ENCODE measurements at places on chromosomes 4 and X. TPM values are rescaled to one million over a fixed set of nuclear protein-coding genes. Genes with fewer than 3 reads are reported as not detected.
A peak's percentile ranks its signal among the peaks of the same experiment; 100 is the strongest.

EGFL6 gene
- not detected for total RNA-seq

TEX13B gene
- total RNA-seq: not detected

SLC6A14 gene
- total RNA-seq: 0.05 TPM

EFHC2 gene
- not detected for total RNA-seq

CFAP99 gene
- total RNA-seq: 0.42 TPM

EVC2 gene
- not detected for total RNA-seq

PCYT1B gene
- total RNA-seq: not detected

PAK3 gene
- total RNA-seq: not detected

BEND2 gene
- total RNA-seq: not detected

NXF3 gene
- total RNA-seq: 0.25 TPM

GRCh38 chr4:176794151-176794550 is 1.4 kb upstream of the VEGFC start:
- no peak for DNase-seq

GRCh38 chr4:55973650-55974049 is 24.9 kb downstream of the CEP135 start:
- DNase-seq: no peak

DNA sequence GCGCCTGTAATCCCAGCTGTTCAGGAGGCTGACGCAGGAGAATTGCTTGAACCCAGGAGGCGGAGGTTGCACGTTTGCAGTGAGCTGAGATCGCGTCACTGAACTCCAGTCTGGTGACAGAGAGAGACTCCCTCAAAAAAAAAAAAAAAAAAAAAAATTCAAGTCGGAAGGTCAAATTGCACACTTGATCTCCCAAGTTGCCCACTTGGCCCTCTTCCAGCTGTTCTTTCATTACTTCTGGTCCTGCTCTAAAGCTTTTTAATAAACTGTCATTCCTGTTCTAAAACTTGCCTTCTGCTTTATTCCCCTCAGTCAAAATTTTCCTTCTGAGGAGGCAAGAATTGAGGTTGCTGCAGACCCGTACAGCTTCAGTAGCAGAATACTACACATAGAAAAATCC is 2358.0 kb downstream of the ARAP2 start:
- DNase-seq: no peak

DNA sequence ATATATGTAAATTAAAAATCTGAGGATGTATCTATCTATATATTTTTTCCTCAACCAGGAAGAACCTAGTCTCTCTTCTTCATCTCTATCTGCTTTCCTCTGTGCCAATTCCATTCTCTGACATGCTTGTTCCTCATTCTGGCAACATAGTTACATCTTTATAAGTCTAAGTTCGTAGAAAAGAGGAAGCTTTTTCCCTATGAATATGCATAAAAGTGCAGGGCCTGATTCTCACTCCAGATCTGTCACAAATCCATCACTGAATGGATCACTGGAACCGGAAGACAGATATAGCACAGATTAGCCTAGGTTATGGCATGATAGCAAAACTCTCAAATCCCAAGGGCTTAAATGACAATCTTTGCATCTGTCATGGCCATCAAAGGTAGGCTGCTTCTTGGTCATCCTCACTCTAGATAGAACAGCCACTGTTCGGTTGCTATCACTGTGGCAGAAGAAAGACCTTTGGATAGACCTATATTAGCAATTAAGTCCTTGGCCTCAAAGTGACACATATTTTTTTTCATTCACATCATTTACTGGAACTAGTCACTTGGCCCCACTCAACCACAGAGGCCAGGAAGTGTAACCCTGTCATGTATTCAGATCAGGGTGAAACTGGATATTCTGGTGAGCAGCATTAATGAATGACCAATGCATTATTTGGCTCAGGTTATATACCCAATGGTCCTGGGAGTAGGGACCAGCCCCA is 22.2 kb downstream of the DTHD1 start:
- DNase-seq: no peak

- DNase-seq: no peak
These were observed 58.5 kb downstream of the TEX13C start for GRCh38 chrX:125378205-125378604.

DNA sequence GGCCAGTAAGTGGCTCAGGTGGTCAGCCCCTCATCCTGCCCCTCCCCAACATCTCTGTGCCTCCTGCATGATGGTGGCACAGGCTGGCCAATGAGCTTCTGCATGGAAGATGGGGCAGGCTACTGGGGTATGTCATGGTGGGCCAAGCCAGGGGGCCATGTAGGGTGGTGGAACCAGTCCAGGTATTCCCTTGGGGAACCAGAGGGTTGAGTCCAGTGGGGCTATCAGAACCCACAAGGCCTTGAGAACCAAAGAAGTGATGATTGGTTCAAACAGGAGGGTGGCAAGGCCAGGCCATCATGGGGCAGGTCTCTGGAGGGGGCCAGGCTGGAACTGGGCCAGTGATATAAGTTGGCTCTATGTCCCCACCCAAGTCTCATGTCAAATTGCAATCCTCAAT is 18.8 kb upstream of the PPP2R2C start:
- DNase-seq: no peak

DNA sequence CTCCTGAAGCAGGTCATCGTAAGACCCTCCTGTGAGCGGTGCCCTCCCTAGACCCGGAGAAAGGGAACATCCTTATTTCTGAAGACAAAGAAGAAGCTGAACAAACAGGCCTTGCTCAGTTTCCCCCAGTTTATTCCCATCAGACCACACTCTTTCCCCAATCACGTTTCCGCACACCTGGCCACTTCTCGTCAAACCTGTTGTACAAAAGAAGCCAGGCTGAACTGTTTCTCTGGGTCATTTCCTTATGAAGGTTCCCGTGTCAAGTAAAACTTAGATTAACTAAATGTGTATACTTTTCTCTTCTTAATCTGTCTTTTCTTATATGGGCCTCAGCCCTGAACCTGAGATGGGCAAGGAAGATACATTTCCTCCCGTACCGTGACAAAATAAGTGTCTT is 111.6 kb upstream of the ENPP6 start:
- DNase-seq: no peak

GRCh38 chr4:7813674-7814073 is 126.0 kb downstream of the AFAP1 start:
- no peak for DNase-seq

DNA sequence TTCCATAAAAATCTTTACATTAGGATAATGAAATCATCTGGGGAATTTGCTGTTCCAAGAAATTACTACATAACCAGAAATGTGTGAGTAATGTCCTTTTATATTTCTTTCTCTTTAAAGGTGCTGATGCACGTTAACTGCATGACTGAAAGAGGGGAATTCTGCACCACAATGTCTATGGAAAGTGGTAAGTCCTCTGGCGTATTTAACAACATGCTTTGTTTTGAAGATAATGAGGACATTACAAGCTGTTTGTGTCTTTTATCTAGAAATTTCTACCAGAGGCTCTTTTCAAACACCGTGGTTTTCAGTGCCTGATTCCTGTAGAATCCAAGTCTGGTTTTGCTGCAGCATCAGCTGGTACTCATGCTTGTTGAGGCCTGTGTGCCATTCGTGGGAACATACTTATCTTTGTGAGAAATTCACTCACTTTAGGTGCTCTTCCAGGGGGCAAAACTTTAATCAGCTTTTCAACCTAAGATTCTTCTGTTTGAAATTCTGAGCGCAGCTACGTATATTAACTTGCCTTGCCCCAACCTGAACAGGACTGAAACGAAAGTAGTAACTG is 257.2 kb downstream of the PDHA2 start:
- DNase-seq: no peak

DNA sequence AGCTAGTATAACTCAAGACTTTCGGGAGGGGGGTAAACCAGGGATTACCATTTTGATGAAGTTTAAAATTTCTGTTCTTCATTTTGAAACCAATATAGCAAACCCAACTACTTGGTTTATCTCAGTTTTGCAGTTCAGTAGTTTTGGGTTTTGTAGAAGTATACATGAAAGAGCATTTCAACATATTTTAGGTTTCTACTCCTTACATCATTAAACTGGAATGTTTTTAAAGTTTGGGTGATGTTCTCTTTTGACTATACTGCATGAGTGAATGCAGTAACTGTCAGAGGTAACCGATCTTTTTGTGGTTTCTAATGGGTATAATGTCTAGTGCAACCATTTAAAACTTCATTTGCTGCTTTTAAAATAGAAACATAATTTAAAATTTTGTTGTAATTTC is 248.3 kb upstream of the MAD2L1 start:
- no peak for DNase-seq

DNA sequence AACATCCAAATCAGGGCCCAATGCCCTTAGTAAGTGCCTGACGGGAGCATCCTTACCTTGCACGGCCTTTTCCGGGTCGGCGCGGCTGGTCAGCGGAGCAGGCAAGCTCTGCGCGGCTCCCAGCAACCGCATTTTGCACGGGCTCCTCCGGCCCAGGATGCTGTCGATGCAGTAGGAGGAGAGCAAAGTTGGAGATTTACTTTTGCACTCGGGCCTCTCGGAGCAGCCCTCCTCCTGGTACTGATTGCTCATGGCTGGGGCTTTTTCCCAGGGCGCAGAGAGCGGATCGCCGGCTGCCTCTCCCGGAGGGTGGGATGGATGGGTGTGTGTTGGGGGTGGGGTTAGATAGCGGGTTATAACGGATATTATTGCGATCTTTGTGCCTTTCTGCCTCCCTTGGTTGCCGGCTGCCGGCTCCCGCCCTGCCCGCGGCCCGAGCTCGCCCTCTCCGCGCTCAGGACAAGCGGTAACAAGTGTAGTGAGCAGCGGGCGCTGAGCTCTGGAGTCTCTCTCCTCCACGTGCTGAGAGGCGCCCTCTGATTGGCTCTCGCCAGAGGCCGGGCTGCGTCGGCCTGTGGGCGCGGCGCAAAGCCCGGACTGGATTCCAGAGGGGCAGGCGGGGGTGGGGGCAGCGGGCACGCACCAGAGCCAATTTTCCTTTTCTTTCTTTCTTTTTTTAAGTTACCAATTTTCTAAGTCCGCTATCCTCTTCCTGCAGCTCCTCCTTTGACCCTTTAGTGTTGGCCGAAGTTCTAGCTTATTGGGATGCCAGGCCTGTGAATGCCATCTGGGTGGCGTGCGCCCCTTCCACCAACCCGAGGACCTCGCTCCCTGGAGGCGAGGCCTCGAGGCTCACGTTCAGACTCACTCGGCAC is at the start of gene ARX:
Gene ARX, minus strand, starts transcription at position 480 of the 875 bp plus-strand sequence. Its CDS starts 228 bp downstream, at position 252.
- peak; percentile 55 for DNase-seq

GRCh38 chr4:56078866-56079265 is 130.1 kb downstream of the CEP135 start:
- DNase-seq: no peak
